ENCODE measurements at places on chromosomes 3 and 15.

DNA sequence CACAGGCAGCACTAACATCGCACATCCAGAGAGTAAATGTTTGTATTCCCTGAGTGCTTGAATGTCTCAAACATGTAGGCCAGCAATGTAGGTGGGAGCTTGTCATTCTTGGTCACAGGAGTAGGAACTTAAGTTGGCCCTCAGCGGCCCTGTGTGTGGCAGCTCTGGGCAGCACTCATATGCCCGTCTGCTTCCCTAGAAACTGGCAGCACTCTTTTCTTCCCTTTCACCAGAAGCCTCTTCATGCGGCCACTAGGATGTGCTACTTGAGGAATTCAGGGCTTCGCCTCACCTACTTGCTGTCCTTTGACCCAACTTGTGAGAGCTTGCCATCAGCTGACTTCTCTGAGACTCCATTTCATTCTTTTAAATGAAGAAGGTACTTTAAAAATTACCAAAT is 69.5 kb downstream of the TIPARP start:
- no peak for DNase-seq

DNA sequence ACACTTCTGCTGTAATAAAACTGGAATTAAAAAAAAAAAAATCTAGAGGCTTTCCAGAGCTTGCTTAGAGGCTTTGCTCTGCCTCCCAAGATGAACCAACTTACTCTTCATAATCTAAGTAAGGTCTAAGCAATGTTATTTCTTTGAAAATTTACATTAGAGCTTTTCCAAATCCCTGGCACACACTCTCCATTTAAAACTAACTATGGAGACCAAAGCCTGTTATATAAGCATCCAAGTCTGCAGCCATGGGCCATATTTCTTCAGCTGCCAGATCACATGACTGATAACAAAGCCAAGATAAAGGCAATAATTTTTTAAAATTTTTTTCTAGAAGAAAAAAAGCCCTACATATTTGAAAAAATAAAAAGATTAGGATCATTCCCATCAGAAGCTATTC is 55.0 kb upstream of the ARHGEF3 start:
- no peak for DNase-seq

- DNase-seq = no peak
Measured at GRCh38 chr15:35663956-35664355, 118.0 kb upstream of the DPH6 start.

GRCh38 chr15:81363718-81364500 is 10.1 kb downstream of the TMC3 start:
- DNase-seq = no peak

DNA sequence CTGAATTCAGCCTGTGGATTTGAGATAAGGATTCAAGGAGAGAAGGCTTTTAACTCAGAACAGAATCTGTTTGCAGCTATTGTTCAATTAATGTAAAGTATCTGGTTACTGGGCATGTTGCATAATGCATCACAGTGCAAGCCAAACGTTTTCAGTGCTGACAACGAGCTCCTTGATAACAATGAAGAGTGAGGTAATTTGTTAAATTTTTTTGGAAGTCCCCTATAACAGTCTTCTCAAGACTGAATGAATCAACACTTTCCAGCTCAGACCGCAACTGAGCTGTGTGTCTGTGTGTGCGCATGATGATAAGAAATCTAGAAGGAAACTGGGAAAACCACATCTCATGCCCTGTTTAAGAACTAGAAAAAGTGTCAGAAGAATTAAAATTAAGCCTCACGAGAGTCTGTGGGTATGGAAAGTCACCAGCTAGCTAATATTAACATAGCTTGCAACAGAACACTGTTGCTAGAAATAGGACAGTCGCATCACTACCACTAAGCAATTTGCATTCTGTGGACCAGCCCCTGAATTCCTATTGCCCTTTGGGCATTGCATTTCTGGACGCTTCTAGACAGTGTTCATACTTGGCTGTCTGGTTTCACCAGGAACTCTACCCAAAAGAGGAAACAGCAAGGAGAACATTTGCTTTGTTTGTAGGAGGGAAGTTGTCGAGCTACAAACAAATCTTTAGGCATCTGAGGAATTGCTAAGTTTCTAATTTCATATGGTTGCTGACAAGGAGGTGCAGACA is 43.7 kb upstream of the ATP2C1 start:
- no peak for DNase-seq

GRCh38 chr15:98002866-98003265 is 42.4 kb downstream of the ARRDC4 start:
- peak; percentile 63 for DNase-seq

GRCh38 chr15:57510647-57511046 is 81.1 kb upstream of the MYZAP start:
- DNase-seq = peak; percentile 36

GRCh38 chr15:70199540-70200410 is 102.1 kb upstream of the TLE3 start:
- no peak for DNase-seq

GRCh38 chr3:132569153-132569552 is 27.9 kb upstream of the ACKR4 start:
- DNase-seq = no peak

DNA sequence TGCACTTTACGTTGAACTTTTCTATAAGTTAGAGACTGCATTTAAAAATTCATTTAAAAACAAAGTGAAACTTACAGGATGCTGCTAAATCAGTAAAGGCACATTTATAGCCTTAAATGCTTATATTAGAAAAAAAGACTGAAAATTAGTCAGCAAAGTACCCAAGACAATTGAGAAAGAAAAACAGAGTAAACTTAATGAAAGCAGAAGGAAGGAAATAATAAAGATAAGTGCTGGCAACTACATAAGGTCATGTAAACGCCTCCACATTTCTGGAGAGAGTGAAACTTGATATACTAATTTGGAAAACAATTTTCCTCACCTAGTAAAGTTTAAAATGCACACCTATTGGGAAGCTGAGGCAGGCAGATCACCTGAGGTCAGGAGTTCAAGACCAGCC is 58.2 kb upstream of the ACAN start:
- DNase-seq = no peak

- no peak for DNase-seq
Measured at GRCh38 chr3:170021083-170021482, 16.7 kb upstream of the GPR160 start.

DNA sequence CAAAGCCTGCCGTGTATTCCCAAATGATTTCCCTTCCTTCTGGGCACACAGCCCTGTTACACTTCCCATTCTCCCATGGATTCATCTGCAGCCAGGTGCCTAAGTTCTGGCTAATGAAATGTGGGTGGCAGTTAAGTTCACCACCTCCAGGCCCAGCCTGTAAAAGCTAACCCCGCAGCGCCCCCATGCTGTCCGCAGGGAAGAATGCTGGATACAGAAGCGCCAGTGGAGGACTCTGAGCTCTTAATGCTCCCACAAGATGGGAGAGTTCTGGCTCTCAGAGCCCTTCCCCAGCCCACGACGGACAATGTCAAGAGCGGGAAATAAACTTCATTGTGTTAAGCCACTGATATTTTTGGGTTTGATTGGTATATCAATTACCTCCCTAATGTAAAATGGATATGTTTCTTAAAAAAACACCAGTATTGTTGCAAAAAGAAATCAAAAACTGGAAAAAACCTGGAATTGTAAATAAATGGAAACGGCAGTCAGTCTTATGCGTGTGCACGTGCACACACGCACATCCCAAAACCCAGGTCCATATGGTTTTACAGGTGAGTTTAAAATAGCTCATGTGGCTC is 37.7 kb upstream of the FGD5 start:
- DNase-seq = peak; percentile 77

DNA sequence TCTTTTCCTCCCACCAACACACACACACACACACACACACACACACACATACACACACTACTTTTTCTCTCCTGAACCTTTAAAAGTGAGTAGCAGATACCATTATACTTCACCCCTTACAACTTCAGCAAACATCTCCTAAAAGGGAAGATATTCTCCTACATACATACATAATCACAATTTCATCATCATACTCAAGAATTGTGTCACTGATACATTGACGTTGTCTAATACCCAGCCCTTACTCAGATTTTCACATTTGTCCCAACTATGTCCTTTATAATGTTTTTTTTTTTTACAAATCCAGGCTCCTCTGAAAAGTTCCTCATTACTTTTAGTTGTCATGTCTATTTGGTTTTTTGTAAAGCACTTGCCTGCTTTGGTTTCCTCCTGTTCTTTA is 18.5 kb downstream of the ABHD6 start:
- DNase-seq = peak; percentile 38

GRCh38 chr3:33047842-33048834 is 48.8 kb downstream of the GLB1 start:
- no peak for DNase-seq

DNA sequence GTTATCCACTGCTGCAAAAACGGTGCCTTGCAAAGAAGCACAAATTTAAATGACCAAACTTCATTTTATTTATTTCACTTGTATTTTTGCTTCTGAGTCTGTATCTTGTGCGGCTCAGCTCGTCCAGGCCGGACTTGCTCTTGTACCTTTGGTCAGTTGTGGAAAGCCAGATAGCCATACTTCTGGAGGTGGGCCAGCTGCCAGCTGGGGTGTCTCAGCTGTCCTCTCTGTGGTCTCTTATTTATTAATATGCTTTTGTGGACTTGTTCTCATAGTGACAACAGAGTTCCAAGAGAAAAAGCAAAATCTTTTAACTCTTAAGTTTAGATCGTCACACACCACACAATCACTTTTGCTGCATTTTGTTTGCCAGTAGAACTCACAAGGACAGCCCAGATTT is 87.7 kb downstream of the IL1RAP start:
- DNase-seq = no peak

- DNase-seq = no peak
Measured at GRCh38 chr3:171399842-171400241, 60.4 kb downstream of the TNIK start.

DNA sequence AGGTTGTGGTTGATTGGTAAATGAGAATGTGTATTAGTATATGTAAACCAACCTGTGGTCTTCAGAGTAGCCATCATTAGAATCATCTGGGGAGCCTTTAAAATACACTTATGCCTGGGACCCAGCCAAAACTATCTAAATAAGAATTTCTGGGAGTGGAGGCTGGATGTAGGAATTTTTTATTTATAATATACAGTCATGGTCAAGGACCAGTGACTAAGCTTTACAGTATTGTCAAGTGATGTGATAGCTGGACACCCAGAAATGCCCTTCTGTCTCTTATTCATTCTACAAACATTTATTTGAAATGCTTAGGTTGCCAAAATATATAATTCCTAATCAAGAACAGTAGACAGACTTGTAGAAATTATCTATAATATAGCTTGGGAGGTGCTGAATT is 132.2 kb downstream of the MBNL1 start:
- DNase-seq = no peak

GRCh38 chr15:58212909-58213526 is 74.8 kb downstream of the AQP9 start:
- no peak for DNase-seq

DNA sequence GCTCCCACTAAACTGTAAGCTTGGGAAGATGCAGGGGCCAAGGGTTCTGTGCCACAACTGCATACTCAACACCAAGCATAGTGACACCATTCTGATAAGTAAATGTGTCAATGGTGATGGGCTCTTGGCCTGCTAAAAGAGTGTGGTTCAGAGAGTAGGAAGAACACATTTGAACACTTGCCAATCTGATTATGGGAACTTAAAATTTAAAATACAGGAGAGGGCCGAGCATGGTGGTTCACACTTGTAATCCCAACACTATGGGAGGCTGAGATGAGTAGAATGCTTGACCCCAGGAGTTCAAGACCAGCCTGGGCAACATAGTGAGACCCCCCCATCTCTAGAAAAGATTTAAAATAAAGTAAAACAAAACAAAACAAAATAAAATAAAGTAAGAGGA is 34.1 kb downstream of the PTPN9 start:
- no peak for DNase-seq

DNA sequence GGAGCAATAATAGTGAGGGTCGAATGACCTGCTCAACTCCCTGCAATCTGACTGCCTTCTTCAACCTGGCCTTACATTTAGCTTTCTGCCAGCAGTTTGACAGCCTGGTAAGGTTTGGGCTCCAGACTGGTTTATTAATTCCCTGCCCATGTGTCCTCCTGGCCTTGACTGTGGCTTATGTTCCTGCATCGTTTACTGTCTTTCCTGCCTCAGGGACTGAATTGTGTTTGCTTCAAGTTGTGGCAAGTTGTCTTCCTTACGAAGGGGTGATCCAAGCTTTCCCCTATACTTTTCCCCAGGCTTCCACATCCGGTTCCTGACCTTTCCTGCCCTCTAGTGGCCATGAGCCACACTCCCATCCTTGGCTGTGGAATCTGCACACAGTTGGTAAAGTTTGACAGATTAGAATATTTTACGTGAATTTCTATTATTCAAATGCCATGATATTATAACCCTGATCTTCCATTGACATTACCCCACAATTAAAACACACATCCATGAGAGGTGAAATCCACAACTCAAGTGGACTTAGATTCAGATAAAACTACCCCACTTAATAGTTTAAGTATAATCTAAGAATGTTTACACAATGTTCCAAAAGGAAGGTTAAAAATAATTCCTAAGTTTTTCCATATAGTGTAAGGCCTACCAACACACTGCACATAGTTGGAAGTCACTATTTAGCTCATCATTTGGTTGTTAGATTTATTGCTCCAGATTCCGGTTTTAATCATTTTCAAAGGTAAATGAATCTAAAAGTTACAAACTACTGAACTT is 95.7 kb downstream of the NEDD4 start:
- DNase-seq = peak; percentile 14

DNA sequence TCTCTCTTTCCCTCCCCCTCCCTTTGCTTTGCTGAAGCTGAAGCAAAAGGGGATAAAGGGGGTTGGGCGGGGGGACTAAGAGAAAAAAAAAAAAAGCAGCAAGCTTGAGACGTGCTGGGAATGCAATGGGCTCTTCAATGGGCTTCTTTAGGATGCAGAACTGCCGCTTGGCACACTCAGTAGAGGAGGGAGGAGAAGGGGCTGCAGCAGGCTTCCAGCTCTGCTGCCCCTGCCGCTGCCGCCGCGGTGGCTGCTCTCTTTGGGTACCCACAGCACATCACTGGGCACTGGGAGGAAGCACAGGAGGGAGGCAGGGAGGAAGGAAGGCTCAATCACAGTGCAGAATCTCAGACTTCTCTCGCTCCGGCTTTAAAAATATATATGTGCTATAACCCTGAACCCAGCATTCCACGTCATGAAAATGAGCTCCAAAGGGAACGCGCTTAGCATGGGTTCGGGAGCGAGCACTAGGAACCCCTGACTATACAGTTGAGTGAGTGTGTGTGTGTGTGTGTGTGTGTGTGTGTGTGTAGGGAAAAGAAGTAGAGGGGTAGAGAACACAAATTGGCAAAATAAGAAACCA is 3.5 kb downstream of the SLITRK3 start:
- no peak for DNase-seq

GRCh38 chr15:78417754-78418630 is 20.0 kb upstream of the IREB2 start:
- DNase-seq = peak; percentile 41

DNA sequence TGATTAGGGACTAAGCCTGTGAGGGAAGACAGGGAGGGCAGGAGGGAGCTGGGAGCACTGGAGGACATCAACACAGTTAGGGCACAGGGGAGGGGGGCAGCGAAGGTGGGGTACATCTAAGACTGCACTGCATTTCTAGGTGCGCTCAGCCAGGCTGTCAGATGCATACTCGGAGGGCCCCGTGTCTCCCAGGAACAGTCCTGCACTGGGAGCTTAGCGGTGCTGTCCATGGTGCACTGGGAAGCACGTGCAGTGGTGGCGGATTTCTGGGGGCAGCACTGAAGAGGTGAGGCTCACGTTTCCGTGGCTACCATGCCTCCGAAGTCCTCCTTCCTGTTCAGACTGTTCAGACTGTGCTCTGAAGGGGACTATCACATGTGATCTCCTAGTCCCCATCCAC is 54.4 kb downstream of the ROPN1B start:
- DNase-seq = no peak
